ENCODE measurements at places on chromosomes 3 and 15.

DNA sequence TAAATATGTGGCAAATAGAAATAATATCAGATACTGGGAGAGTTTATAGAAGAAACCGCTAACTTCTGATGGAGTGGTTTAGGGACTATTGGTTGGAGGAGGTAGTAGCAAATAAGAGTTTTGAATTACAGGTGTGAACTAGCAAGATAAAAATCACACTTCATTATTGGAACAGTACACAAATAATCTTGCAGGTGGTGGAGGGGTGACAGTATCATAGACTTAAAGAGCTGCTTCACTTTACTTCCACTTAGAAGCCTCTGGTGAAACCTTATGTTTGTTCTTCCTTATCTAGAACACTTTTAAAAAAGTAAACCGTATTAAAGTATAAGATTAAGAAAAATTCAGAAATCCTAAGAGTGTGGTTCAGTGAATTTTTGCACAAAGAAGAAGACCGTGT, 69.4 kb downstream of the MEF2A start:
- DNase-seq: no peak

DNA sequence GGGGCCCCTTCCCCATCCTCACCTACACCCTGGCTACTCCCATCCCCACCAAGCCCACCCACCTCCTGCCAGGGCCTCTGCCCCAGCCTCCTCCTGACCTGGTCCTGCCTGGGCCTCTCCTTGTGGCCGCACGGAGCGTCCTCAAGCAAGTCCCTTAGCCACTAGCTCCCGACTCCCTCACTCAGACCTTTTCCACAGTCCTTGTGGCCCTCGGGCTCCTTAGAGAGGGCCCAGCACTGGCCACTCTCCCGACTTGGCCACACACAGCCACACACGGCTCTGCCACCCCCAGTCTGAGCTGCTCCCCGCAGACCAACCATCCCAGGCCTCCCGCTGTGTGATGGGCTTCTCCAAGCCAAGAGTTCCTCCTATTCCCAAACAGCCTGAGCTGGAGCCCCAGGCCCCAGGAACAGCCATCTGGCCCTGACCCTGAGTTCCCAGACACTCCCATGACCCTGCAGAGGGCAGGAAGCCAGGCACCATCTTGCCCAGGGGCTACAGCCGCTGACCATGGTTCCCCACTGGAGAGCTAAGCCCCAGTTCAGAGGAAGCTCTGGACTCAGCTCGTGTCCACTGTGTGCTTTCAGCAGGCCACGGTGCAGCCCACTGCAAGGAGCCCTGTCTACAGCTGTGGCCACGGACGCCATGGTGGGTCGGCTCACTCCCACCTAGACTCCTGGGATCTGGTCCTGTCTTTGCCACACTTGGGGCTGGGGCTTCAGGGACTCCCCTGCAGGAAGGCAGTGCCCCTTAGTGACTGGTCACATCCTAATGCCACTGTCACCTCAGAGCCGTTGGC, 7.0 kb upstream of the RAB43 start:
- DNase-seq: no peak

- no peak for DNase-seq
Measured at GRCh38 chr3:4587061-4587837, 94.1 kb downstream of the ITPR1 start.

GRCh38 chr3:88452228-88452627, 302.5 kb downstream of the C3orf38 start:
- DNase-seq: no peak

GRCh38 chr3:78734048-78734637, 1033.7 kb downstream of the ROBO1 start:
- DNase-seq: no peak

DNA sequence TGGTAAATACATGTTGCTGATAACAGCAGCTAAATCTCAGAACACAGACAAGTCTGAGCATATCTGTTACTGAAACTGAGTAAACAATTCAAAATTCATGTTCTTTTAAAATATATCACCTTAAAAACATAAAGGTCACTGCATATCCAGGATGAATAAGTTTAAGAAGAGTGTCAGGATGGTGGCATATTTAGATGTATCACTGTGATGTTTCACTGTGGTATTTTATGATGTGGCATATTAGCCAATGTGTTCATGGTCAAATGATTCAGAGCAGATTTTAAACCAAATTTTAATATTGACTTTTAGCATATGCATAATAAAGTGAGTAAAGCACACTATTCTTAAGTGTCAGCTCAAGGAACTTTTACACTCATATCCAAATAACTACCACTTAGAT, 346.4 kb upstream of the DPPA4 start:
- DNase-seq: no peak

DNA sequence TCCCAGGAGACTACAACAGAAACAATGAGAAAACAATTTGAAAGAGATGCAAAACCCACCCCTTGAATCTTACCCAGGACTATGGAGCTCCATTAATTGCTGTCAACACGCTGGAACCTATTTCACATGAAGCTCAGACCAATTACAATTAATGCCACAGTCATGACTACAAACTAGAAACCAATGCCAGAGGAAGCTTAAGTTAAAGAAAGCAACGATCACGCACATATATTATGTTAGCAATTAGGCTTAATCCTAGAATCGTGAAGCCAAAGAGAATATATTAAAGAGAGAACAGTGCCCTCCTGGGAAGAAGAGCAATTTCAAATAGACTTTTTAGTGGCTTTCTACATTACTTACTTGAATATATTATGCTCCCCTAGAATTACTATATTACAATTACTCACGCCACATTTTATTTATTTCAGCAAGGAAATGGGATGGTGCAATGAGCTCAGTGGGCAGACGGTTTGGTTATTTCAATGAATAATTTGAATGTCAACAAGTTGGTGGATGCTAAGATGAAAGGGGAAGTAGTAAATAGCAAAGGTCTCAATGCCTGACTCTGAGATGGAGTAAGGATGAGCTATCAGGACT, 125.5 kb downstream of the GREM1 start:
- DNase-seq: no peak

DNA sequence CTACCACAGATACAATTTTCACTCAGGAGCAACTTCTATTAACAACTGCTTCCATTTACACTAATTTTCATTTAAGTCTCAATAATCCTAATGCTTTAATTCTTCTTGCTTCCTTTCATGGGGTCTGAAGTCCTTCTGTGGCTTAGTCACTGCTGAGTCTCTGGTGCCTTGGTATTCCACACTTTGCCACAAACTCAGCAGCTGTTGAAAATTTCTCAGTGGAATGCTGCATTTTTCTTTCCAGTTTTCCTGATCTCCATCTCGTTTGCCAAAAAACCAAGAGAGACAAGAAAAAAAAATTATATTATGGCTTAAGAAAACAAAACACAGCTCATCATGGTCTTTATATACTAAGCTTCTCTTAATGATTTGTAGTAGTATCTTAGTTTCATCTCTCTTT, 269.2 kb upstream of the AZI2 start:
- DNase-seq: no peak

GRCh38 chr3:42668793-42669217, 15.3 kb downstream of the ZBTB47 start:
- no peak for DNase-seq

GRCh38 chr15:50181201-50181968, 611 bp upstream of the SLC27A2 start:
- no peak for DNase-seq

GRCh38 chr3:195210266-195210973, 60.5 kb downstream of the XXYLT1 start:
- DNase-seq: no peak

DNA sequence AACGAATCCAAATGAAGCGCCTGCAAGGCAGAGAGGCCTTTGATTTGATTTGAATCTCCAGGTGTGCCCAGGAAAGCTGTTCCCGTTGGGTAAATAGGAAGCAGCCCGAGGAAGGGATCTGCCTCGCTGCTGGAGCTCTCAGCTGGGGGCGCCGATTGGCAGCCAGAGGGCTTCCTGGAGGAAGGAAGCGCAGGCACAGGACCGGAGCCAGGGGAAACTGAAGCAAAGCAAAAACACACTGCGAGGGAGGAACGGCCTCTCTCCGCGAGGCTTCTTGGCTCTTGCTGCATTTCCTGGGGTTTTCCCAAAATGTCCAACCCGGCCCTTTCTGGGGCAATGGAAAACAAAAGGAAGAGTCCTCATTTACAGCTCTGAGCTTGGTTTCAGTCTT, 80.3 kb downstream of the TMEM266 start:
- DNase-seq: no peak

GRCh38 chr3:185847506-185847905, 22.7 kb upstream of the IGF2BP2 start:
- DNase-seq: no peak

GRCh38 chr3:133189893-133190292, 151.7 kb downstream of the TMEM108 start:
- no peak for DNase-seq

DNA sequence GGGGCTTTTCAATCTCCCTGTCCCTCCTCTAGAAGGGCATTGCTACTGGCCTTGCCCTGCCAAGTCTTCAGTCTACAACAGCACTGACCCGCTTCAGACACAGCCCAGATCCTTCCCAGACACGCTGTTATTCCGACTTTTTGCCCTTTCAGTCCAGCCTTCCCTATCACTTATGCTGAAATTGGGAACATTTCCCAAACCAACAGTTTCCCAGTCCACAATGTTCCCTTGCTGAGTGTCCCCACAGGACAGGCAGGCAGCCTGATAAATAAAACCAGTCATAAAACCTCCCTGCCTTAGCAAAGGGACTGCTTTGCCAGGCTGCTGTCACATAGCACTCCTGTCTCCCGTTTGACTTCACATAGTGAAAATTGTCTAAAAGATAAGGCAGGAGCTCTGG, 43.5 kb downstream of the GOLGA6L2 start:
- DNase-seq: no peak

DNA sequence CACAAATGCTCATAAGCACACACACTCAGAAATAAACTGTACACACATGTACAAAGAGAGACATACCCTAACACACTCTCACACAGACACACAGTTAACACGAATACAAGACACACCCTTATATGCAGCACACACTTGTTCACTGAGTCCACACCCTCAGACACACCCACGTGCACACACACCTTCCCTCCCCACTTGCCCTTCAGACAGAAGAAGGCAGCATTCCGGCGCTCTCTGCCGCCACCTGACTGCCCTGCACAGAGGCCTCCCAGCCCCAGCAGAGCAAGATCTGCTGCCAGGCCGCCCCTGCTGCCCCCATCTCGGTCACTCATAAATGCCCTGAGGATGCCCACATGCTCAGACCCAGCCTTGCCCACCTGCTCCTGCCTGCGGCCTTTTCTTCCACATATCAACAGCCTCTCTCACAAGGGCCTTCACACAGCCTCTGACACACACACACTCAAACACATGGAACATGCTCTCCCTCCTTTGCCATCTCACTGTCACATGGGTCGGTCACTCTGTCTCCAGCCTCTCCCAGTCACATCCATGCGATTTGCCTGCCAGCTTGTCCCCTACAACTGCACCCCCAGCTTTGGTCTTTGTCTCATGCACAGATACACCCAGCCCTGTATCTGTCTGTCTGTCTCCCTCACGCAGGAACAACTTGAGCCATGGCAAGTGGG, 71.1 kb downstream of the EPHB3 start:
- DNase-seq: no peak

GRCh38 chr3:172476347-172476746, 28.1 kb upstream of the GHSR start:
- DNase-seq: no peak

DNA sequence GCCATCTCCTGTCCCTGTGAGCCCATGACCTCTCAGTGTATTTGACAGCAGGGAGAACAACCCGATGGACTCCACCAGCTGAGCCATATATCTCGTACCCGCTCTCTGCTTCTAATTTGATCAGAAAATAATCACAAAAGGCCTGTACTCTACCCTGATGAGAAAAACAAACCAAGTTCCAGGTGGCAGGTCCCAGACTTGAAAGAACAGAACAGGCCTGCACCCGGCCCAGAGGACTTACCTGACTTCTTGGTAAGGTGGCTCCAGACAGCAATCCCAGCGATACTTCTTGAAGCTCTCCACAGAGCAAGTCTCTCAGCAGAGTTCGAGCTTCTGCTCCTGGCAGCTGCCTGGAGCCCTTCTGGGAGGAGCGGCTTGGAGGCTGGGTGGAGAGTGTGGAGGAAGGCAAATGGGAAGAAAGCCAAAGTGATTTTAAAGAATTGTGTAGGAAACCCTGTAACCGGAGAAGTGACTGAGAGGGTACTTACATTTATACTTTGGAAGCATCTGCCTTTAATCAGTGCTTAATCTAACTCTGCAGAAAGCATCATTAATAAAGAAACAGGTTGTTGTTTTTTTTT, 91.6 kb downstream of the SCN11A start:
- DNase-seq: no peak

DNA sequence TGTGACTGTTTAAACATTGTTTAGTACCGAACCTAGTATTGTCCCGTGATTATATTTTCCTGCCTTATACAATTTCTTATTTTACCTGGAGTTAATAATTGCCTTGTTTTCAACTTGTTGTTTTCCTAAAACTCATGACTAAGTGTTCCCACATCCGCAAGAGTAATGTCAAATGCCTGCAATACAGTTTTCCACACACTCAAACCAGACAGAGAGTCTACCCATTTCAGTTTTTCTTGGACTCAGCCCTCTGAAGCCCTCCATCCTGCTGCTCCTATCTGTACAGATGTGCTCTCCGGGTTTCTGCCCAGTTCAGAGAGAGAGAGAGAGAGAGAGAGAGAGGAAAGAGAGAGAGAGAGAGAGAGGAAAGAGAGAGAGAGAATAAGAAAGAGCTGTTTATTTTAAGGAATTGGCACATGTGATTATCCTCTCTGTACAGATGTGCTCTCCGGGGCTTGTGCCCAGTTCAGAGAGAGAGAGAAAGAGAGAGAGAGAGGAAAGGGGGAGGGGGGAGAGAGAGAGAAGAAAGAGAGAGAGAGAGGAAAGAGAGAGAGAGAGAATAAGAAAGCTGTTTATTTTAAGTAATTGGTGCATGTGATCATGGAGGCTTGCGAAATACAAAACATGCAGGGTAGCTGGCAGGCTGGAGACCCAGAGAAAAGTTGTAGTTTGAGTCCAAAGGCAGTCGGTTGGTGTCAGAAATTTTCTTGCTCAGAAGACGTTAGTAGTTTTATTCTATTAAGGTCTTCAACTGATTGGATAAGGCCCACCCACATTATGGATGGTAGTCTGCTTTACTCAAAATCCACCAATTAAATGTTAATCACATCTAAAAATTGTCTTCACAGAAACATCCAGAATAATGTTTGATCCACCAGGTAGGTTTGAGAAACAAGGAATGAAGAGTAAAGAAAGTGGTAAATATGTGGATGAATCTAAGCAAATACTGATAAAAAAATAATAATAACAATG, 104.1 kb upstream of the GOLGA8J start:
- no peak for DNase-seq

GRCh38 chr15:55221090-55222011, 24.6 kb upstream of the RSL24D1 start:
- peak; percentile 74 for DNase-seq

GRCh38 chr15:44033894-44034293, 161.2 kb downstream of the FRMD5 start:
- DNase-seq: no peak

- DNase-seq: no peak
Measured at GRCh38 chr3:31445701-31446100, 87.0 kb upstream of the STT3B start.

All from CD4-positive, alpha-beta T cell treated with Interleukin-2 at 100 ng/mL for 4 hours (primary cell).